ENCODE measurements at places on chromosomes 3 and 15.
A peak's percentile ranks its signal among the peaks of the same experiment; 100 is the strongest.

GRCh38 chr3:129323651-129324294 lies 45.1 kb downstream of the HMCES start:
- no peaks in the 10 kb centered on the region for H3K4me1 ChIP-seq
- H3K27me3 ChIP-seq, result no peaks in the 10 kb centered on the region
- peaks cover 3% of the 10 kb centered on the region for H3K36me3 ChIP-seq
- no peak overlapping the region for H3K4me3 ChIP-seq
- H3K27ac ChIP-seq, result no peak overlapping the region
- DNase-seq, result no peak

DNA sequence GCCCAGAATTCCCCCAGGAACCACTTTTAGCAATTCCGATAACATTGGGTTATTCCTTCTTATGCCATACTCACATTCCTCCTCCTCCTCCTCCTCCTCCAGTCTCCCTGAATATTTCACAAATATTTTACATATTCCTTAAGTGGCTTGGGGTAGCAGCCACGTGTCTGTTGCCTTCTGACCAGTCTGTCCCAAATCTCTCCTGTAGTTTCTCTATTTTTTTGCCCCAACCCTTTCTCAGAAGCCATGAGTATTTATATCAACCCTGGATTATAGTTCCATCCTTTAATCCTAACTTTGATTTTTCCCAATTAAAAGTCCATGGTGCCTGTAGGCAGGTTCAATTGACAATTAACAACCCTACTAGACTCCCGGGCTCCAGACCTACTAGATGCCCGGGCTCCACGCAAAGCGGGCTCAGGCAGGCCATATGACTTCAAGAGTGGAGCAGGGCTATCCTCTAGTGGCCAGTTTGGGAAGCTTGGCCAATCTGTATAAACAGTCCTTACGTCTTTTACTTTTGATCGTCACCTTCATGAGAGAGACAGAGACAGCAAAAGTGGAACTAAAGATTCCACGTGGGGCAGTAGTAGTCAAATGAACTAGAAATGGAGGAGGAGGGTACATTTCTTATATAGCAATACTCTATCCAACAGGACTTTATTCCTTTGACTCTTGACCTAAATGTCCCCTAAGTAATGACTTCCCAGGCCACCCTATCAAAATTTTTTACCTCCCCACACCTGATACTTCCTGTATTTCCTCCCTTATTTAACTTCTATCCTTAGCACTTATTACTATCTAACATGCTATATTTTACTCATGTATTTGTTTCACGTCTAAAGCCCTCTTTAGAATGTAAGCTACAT lies 69.7 kb downstream of the USF3 start:
- H3K4me1 ChIP-seq, result no peaks in the 10 kb centered on the region
- no peak overlapping the region for H3K27ac ChIP-seq
- H3K4me3 ChIP-seq, result peak overlapping the region; percentile 40
- H3K36me3 ChIP-seq, result no peaks in the 10 kb centered on the region
- DNase-seq, result no peak
- no peaks in the 10 kb centered on the region for H3K27me3 ChIP-seq

DNA sequence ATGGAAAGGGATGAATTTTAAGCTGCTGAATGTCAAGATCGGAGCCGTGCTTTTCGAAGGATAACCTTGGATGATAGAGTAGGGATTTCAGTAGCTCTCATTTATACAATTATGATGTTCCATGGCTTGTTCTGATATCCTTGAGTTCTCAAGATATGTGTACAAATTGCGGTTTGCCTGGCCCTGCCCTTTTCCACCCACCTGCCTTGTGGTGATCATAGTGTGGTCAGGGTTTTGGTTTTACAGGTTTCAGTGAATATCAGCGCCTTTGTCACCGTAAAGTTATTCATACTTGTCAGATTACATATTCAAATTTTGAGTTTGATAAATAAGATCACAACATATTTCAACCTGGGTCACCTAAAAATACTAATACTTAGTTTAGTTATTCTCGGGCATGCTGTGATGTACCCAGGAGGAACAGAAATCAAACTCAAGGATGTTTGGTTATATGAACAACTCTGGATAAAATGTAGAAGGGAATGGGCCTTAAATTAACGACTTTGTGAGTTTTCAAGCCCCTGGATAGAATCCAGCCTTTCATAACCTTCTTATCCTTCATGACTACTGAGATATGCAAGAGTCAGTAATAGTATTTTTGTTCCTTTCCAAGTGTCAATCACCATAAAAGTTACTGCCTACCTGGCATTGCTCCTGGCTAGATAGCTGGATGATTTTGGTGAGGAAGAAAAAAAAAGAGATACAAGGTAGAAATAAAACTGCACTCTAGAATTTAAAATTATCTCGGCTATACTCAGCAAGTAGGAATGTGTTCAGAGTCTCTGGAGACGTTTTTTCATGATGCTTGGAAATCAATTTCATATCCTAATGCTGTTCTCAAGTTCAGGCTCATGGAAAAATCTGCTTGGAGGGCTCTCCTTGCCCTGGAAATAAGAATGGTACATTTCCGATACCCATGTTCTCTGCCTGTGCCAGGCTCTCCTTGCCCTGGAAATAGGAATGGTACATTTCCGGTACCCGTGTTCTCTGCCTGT lies 209.2 kb upstream of the TPRG1 start:
- H3K27me3 ChIP-seq, result no peaks in the 10 kb centered on the region
- DNase-seq, result no peak
- H3K36me3 ChIP-seq, result no peaks in the 10 kb centered on the region
- no peaks in the 10 kb centered on the region for H3K4me1 ChIP-seq
- H3K4me3 ChIP-seq, result no peak overlapping the region

DNA sequence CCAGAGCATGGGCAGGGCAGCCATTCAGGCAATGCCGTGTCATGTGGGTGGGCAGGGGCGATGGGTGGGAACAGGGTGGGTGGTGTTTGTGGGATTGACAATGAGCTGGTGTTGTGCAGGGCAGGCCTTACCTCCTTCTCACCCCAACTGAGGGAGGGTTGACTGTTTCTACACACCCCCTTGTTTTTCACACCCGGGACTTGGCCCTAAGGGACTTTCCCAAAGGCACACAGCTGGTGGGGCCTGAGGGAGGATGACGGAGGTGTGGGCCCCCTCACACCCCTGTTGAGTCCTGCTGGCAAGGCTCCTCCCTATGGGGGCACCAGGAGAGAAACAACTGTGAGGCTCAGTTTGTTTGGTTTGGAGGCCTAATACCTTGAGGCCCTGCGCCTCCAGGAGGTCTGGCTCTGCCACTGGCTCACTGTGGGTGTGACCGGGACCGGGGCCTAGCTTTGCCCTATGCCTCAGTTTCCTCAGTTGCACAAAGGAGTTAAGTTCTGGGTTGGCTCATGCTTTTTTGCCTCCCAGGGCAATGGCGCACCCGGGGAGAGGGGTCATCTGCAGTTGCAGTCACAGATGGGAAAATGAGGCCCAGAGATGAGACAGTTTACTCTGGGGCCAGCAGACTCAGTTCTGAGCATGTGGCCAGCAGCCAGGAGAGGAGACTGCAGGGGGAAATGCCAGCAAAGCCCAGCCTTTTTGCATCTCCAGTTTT lies 5.1 kb upstream of the DNAH1 start:
- no peaks in the 10 kb centered on the region for H3K36me3 ChIP-seq
- no peak overlapping the region for H3K4me3 ChIP-seq
- H3K27me3 ChIP-seq, result no peaks in the 10 kb centered on the region
- no peaks in the 10 kb centered on the region for H3K4me1 ChIP-seq

- no peaks in the 10 kb centered on the region for H3K36me3 ChIP-seq
- H3K4me3 ChIP-seq, result no peak overlapping the region
- no peaks in the 10 kb centered on the region for H3K4me1 ChIP-seq
- H3K27me3 ChIP-seq, result no peaks in the 10 kb centered on the region
Observed at GRCh38 chr15:65365229-65365628, 12.6 kb downstream of the IGDCC3 start.

GRCh38 chr3:106157411-106157810 lies 288.6 kb upstream of the CBLB start:
- H3K4me3 ChIP-seq, result no peak overlapping the region
- no peak overlapping the region for H3K27ac ChIP-seq
- DNase-seq, result no peak
- no peaks in the 10 kb centered on the region for H3K27me3 ChIP-seq
- no peaks in the 10 kb centered on the region for H3K4me1 ChIP-seq
